ENCODE measurements at places on chromosomes 1 and 21.

DNA sequence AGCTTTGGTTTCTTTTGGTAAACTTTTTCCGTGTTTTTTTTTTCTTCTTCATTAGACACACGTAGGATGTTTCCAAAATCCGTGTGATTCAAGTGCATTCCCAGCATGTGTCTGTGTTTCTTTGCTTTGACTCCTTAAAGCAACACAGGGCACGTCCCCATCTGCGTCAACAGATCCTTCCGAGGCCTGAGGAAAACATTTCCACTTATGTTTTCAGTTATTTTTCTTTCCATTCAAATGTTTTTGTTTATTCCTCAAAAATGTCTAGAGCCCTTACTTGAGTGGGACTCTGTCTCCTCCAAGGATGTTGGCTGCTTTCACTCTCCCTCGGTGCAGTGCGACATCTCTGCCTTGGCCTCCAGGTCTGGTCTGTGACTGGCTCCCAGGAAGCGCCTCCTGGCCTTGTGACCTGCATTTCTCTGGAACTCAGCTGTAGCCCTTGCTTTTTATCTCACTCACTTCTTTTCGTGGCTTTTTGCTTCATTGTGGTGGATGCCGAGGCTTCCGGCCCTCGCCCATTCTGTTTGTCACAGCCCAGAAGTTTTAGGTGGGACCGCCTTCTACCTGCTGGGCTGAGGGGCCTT is 31.3 kb upstream of the SLC19A1 start:
- no peak for DNase-seq

DNA sequence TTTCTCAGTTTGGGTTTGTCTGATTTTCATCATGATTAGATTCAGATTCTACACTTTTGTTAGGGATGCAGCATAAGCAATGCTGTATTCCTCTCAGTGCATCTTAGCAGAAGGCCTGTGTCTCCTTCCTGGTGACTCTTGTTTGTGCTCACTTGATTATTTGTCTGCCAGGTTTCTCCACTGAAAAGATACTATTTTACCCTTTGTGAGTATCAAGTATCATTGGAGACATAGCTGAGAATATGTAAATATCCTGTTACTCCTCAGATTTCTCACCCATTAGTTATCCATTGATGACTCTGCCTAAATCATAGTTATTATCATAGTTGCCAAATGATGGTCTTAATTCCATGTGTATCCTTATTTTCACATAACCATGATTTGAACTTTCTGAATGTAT is 148.5 kb downstream of the POU2F1 start:
- no peak for DNase-seq

- DNase-seq = peak; percentile 99
These were observed 444.8 kb downstream of the KIF26B start for GRCh38 chr1:245599371-245600174.

- no peak for DNase-seq
These were observed 160.1 kb downstream of the SLC45A1 start for GRCh38 chr1:8477983-8478362.

- peak; percentile 94 for DNase-seq
These were observed 25.7 kb upstream of the BACE2 start for GRCh38 chr21:41142051-41142795.

DNA sequence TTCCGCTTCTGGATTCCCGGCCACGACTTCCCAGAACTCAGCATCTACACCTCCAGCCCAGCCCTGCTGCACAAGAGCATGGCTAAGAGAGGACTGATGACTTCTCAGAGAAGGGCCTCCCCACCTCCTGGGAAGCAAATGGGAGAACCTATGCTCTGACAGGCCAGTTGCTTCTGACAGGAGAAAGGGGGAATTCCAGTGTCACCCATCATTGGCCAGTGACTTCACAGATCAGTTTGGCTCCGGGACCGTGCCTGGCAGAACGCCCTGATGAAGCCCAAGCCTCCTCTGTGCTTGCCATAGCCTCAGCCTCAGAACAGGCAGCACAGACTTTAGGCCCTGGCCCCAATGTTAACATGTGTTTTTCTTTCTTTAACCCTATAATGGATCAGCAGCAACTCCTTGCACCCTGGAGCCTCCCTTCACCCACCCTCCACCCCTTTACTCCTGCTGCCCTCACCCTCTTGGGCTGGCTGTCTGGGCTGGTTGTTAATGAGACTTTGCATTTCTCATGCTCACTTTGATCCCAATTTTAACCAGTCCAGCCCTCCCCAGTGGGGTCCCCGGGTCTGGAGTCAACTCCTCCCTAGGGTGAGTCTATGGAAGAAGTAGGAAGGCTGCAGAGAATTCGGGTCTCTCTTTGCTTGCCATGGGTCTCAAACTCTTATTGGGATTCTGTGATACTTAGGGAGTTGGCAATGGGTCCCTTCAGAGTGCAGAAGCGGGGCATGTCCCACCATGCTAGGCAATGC is 42.7 kb upstream of the SLC30A1 start:
- no peak for DNase-seq
